ENCODE measurements at places on chromosomes 1 and 21.

GRCh38 chr21:15823486-15824150 lies 93.8 kb downstream of the USP25 start:
- DNase-seq: peak; percentile 81

DNA sequence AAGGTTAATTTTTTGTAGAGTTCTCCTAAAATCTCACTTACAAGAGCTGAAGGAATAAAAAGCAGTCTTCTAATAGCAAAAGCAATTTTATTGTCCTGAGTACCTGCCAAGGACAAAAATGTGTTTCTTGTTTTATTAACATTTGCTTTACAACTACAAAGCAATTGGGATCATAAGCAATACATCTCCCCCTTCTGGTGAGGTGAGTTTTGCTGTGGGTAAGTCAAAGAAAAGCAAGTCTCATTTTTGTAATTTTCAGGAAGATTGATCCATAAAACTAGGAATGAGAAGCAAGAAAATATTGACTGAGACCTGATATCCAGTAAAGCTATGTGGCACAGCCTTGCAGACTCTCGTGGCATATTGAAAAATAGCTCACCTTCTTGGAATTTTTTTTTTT lies 2162.7 kb downstream of the NCAM2 start:
- DNase-seq: no peak

GRCh38 chr1:203103216-203103615 lies 17.4 kb upstream of the MYOG start:
- DNase-seq: no peak

GRCh38 chr1:228147768-228148167 lies 2.0 kb upstream of the GJC2 start:
- no peak for DNase-seq

- no peak for DNase-seq
Measured at GRCh38 chr1:163664671-163665335, 343.0 kb downstream of the NUF2 start.
